Left ventricle myocardium inferior (tissue), 1 donor: ENCODE measurements at places on chromosomes 7 and 10. TPM values are rescaled to one million over a fixed set of nuclear protein-coding genes. Genes with fewer than 3 reads are reported as not detected.

Gene TBATA
- not detected for total RNA-seq

Gene LIPN
- total RNA-seq: not detected

Gene SLC26A3
- total RNA-seq: 0.33 TPM

Gene POT1
- total RNA-seq: 14.3 TPM

- no peak for DNase-seq
These were observed 27.4 kb upstream of the POU6F2 start for GRCh38 chr7:38950309-38950708.
